ENCODE measurements at places on chromosomes 3 and 15.

- DNase-seq: no peak
Measured at GRCh38 chr3:89419647-89420241, 312.3 kb downstream of the EPHA3 start.

- no peak for DNase-seq
Measured at GRCh38 chr3:57825116-57825515, 69.0 kb downstream of the SLMAP start.

GRCh38 chr3:57877116-57877515 is 121.0 kb downstream of the SLMAP start:
- DNase-seq: no peak

GRCh38 chr15:95520511-95520910 is 810.0 kb upstream of the NR2F2 start:
- DNase-seq: no peak

DNA sequence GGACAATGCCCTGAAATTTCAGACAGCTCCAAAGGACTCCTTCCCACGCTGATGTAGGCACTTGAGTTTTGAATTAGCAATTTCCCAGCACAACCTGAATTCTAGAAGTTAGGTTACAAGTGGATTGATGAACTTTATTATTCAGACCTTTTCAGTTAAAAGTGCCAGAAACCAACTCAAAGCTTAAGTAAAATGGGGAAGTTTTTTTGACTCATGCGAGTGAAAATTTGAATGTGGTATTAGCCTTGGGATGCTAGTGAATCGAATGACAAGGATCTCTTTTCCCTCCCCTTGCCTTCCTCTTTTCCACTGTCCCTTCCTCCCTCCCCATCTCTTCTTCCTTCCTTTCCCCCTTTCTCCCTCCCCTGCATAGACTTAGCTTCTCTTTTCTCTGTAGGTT is 295.1 kb upstream of the PROK2 start:
- no peak for DNase-seq

- no peak for DNase-seq
Measured at GRCh38 chr15:91824256-91824655, 29.3 kb upstream of the SLCO3A1 start.

All from nephron progenitor cell (in vitro differentiated cells).